ENCODE measurements at places on chromosomes 4 and X.
A peak's percentile ranks its signal among the peaks of the same experiment; 100 is the strongest.

- no peak for DNase-seq
Measured at GRCh38 chrX:16199343-16199742, 32.1 kb downstream of the MAGEB17 start.

DNA sequence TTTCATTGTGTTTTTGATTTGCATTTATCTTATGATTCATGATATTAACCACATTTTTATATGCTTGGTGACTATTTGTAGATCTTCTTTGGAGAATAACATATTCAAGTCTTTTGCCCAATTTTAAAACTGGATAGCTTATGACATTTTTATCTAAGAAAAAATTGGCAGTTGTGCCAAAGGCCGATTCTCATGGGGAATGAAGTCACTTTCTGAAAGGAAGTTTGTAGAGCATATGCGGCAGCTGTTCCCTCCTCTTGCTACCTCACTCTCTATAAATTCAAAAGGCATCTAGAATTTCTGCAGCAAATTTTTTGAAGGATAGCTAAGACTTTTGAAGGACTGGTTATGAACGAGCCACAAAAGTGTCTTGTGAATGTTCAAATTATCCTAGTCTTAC lies 2353.5 kb downstream of the ARAP2 start:
- DNase-seq = no peak

GRCh38 chr4:174154215-174154854 lies 129.1 kb downstream of the FBXO8 start:
- no peak for DNase-seq

GRCh38 chr4:1072830-1073446 lies 40.4 kb downstream of the RNF212 start:
- DNase-seq = peak; percentile 64

DNA sequence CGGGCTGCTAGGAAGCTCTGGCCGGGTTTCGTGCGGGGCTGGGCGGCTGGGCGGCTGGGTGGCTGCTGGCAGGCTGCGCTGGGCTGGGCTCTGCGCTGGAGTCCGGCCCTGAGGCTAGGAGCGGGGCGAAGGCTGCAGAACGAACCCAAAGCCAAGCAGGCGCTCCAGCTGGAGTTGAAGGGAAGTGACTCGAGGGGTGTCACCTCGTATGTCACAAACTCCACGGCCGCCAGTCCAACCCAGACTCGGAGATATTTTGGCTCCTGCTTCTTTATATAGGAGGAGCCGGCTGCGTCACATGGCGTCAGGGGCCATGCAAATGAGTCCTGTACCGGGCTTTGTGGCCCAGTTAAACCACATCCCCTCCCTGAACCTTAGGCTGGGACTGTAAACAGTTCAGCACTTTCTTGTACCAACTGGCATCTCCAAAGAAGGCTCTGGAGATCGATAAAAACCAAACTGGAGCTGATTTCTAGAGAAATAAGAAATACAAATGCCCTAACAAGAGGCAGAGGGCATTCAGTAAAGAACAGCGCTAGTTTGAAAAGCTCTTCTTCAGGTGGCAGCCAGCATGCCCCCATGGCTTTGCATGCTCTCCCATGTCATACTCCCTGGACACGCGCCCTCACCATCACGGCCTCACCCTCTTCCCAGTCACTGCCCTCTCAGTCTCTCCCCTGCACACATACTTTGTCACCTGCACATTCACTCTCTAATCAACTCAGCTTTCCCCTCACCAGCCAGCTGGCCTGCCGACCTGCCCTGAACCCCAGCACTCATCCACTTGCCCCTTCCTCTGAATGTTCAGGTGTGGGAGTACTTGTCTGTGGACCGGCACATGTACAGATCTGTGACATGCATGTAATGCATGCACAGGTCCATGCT lies 58.5 kb downstream of the TSC22D3 start:
- DNase-seq = peak; percentile 95

GRCh38 chrX:85569686-85570085 lies 190.2 kb upstream of the POF1B start:
- no peak for DNase-seq

GRCh38 chr4:118317691-118318090 lies 35.1 kb downstream of the PRSS12 start:
- no peak for DNase-seq

- DNase-seq = peak; percentile 36
Measured at GRCh38 chr4:163681208-163681821, 186.8 kb downstream of the TMA16 start.

- DNase-seq = peak; percentile 16
Measured at GRCh38 chrX:20265726-20266681, 705 bp downstream of the RPS6KA3 start.

Data from CD4-positive, alpha-beta T cell treated with Interferon alpha-2 for 1 hour (primary cell).